Glutamatergic neuron (in vitro differentiated cells): ENCODE measurements at places on chromosomes 1 and 21. TPM values are rescaled to one million over a fixed set of nuclear protein-coding genes. Genes with fewer than 3 reads are reported as not detected.

DNA sequence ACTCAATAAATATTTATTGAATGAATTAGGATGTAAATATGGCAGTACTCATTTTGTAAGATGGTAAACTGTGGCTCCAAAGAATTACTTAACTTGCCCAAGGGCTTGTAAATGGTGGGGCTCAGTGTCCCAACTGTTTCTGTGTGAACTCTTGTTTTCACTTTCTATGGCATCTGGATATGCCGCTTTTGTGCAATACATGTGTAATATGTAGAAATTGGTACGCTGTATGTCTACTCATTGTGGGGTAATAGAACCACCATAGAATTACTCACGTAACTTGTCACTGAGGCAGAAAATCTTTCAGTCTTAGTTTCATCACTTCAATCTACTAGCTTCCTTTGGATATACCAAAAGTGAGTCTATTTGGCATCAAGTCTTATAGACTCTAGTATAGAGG lies 977 bp downstream of the PRPF3 start:
- peaks cover 1% of the 10 kb centered on the region for H3K4me1 ChIP-seq
- H3K27ac ChIP-seq = no peak overlapping the region
- DNase-seq = no peak
- peak overlapping the region; percentile 99 for H3K4me3 ChIP-seq
- H3K36me3 ChIP-seq = no peaks in the 10 kb centered on the region

- no peak for DNase-seq
- no peaks in the 10 kb centered on the region for H3K36me3 ChIP-seq
- H3K4me1 ChIP-seq = peaks cover 19% of the 10 kb centered on the region
Measured at GRCh38 chr1:154945160-154945961, 8.8 kb upstream of the PMVK start.

The DCDC2B gene
- total RNA-seq = not detected

- H3K27me3 ChIP-seq = peaks cover 5% of the 10 kb centered on the region
- H3K27ac ChIP-seq = no peak overlapping the region
- no peak overlapping the region for H3K4me3 ChIP-seq
- H3K4me1 ChIP-seq = no peaks in the 10 kb centered on the region
Measured at GRCh38 chr1:22131875-22132486, 10.9 kb downstream of the WNT4 start.

The ESPN gene
- 25.7 TPM for total RNA-seq

DNA sequence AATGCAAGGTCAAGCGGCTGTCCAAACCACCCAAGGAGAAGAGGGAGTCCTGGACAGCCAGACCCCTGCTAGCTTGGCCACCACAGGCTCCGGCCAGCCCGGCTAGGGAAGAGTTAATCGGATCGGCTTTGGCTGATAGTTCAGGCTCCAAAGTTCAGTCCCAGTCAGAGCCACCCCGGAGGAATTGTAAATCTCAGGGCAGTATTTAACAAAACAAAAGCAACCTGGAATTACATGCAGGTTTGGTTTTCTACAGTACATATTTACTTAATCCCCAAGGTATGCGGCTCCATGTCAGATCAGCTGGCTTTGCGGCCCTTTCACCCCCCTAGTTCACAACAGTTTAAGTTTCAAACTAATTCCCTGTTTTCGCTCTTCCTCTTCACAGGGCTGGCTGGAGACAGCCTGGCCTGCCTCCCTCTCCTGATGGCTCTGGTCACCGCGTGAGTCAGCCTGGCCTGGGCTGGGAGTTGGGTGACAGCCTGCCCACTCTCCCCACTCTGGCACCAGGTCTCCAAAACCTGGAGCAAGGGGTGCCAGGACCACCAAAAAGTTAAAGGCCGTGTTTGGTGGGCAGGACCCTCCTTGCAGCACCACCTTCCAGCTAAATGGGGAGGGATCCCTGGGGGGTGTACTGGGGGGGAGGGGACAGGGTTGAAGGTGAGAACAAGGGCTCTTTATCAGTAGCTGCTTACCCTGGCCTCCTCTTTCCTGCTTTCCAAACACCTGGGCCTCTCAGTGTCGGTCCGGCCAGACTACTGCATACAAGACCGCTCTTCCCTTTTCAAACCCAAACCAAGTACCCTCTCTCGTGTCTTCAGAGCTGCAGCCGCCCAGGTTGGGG lies 1.9 kb downstream of the DHRS3 start:
- H3K4me3 ChIP-seq = no peak overlapping the region
- peaks cover 3% of the 10 kb centered on the region for H3K4me1 ChIP-seq
- no peak overlapping the region for H3K27ac ChIP-seq
- no peak for DNase-seq
- H3K36me3 ChIP-seq = no peaks in the 10 kb centered on the region

DNA sequence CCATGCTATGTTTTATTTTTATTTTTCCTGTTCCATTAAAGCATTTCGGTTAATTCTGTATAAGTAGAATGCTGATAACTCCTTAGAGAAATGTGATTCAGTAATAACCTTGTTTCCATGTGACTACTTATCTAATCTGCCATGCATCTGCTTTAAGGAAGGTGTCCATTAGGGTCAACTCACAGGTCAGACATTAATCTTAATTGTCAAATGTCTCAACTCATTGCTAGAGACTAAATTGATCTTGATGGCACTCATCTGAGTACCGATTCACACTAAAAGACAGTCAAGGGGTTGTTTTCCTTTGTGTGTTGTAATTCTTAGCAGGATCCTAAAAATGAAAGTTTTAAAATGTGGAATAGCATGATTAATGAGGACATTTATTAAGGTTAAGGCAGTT lies 41.8 kb downstream of the ITSN1 start:
- no peak for DNase-seq
- peaks cover 39% of the 10 kb centered on the region for H3K4me1 ChIP-seq
- H3K36me3 ChIP-seq = no peaks in the 10 kb centered on the region
- peak overlapping the region; percentile 75 for H3K27ac ChIP-seq
- H3K4me3 ChIP-seq = peak overlapping the region; percentile 26
- peaks cover 2% of the 10 kb centered on the region for H3K27me3 ChIP-seq

- H3K36me3 ChIP-seq = no peaks in the 10 kb centered on the region
- H3K4me3 ChIP-seq = no peak overlapping the region
Measured at GRCh38 chr1:156652992-156653355, 11.1 kb downstream of the BCAN start.

The PDPN gene
- 4.8 TPM for total RNA-seq

- H3K27ac ChIP-seq = no peak overlapping the region
- H3K4me1 ChIP-seq = peaks cover 35% of the 10 kb centered on the region
- H3K27me3 ChIP-seq = no peaks in the 10 kb centered on the region
- no peaks in the 10 kb centered on the region for H3K36me3 ChIP-seq
Measured at GRCh38 chr1:112402682-112403643, 6.9 kb downstream of the CTTNBP2NL start.

The KANK4 gene
- not detected for total RNA-seq

The PTPN22 gene
- total RNA-seq = not detected

The AGTRAP gene
- total RNA-seq = 6.1 TPM

The UBIAD1 gene
- 22.7 TPM for total RNA-seq

DNA sequence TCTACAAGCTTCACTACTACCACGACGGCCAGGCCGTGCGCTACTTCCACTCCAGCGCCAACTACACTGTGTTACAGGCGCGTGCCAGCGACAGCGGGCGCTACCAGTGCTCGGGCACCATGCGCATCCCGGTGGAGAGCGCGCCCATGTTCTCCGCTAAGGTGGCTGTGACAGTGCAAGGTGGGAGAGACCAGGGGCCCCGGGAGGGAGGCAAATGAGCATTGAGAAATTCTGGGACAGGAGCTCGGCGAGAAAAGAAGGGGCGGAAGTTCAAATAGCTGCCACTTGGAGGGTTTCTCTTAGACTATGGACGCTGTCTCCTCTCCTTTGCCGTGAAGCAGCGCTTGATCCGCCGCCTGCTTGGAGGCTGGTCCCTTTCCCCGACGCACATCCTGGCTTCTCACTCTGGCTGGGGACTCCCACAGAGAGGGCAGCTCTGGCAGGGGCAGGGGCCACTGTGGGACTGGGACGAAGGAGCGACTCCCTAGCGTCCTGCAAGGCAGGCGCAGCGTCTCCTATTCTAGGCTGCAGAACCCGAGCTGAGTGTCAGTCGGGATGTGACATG lies 4.6 kb downstream of the FCRLB start:
- H3K36me3 ChIP-seq = no peaks in the 10 kb centered on the region
- H3K4me3 ChIP-seq = peak overlapping the region; percentile 95
- no peak overlapping the region for H3K27ac ChIP-seq
- peaks cover 12% of the 10 kb centered on the region for H3K27me3 ChIP-seq
- DNase-seq = peak; percentile 57
- H3K4me1 ChIP-seq = peaks cover 5% of the 10 kb centered on the region

- H3K4me1 ChIP-seq = no peaks in the 10 kb centered on the region
- H3K36me3 ChIP-seq = no peaks in the 10 kb centered on the region
- no peaks in the 10 kb centered on the region for H3K27me3 ChIP-seq
- no peak overlapping the region for H3K4me3 ChIP-seq
- DNase-seq = no peak
Measured at GRCh38 chr1:87636198-87636892, 307.7 kb downstream of the LMO4 start.

- DNase-seq = no peak
- no peak overlapping the region for H3K4me3 ChIP-seq
- no peaks in the 10 kb centered on the region for H3K4me1 ChIP-seq
- H3K27me3 ChIP-seq = peaks cover 3% of the 10 kb centered on the region
- H3K36me3 ChIP-seq = no peaks in the 10 kb centered on the region
- no peak overlapping the region for H3K27ac ChIP-seq
Measured at GRCh38 chr1:44014365-44015104, 16.7 kb downstream of the SLC6A9 start.
